ENCODE measurements at places on chromosomes 5 and 9.

DNA sequence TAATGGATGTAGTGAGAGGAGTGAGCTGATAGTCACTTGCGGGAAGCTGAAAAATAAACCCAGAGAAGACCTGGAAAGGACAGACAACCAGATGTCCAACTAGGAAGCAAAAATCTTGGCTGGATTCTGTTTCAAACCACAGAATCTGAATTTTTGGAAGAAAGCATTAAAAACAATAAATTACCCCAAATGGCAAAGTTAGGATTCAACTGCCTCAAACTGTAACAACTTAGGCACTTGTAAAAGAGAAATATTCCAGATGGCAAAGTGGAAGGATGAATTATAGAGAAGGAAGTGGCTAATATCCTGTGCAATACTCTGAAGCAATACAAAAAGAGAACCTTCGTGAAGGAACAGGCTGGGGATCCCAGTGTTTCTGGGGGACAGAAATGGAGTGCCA lies 46.8 kb upstream of the SLIT3 start:
- no peak for DNase-seq

- DNase-seq: no peak
Observed at GRCh38 chr5:80070338-80071056, 35.3 kb downstream of the THBS4 start.

- no peak for DNase-seq
Observed at GRCh38 chr9:28699632-28700031, 1126.4 kb upstream of the C9orf72 start.

DNA sequence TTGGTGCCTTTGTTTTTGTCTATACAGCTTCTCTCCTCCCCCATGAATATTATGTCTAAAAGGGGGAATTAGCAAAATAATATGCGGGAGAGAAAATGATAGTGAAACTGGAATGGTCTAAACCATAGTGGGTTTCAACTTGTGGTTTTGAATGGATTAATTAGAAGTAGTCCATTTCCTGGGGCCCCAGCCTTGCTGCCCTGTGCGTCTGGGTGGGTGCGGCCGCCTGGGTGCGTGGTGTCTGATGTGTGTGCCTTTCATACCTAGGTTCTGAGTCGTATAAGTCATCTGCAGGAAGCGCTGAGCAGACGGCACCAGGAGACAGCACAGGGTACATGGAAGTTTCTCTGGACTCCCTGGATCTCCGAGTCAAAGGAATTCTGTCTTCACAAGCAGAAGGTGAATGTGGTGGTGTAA lies 120.0 kb upstream of the CACNA1B start:
- DNase-seq: no peak

GRCh38 chr5:82855893-82856550 lies 221.2 kb downstream of the TMEM167A start:
- no peak for DNase-seq

DNA sequence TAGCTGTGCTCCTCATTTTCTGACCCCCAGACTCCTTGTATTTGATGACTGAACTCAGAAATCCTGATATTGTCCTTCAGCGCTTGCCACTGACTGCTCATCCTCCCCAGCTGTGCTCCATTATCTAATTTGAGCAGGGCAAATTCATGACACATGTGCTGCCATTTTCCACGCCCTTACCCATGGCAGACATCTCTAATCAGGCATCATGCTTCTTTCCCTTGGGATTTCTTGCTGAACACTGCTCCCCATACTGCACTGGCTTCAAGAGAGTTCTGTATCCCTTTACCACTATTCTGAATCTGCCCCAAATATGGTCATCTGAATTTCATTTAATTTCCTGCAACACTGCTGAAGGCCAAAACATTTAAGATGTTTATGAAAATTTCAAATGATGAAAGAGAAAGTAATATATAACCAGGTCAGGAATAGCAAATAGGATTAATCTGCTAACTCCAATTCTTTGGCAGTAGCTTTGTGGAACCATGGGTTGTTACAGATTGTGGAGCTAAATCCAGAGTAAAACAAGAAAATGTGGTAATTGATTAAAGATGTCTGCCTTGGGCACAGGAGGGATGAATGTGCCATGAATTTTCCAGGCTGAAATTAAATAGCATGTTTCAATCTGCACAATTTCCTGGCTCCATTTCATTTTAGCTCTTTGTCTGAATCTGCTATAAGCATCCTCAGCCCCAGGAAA lies 93.6 kb downstream of the CYFIP2 start:
- DNase-seq: no peak

- DNase-seq: no peak
Observed at GRCh38 chr5:63155310-63155631, 576.7 kb downstream of the LRRC70 start.

GRCh38 chr9:134423749-134424148 lies 97.5 kb downstream of the RXRA start:
- no peak for DNase-seq

GRCh38 chr5:40685193-40685592 lies 5.5 kb downstream of the PTGER4 start:
- DNase-seq: no peak

- no peak for DNase-seq
Observed at GRCh38 chr9:124803911-124804310, 27.0 kb downstream of the OLFML2A start.

DNA sequence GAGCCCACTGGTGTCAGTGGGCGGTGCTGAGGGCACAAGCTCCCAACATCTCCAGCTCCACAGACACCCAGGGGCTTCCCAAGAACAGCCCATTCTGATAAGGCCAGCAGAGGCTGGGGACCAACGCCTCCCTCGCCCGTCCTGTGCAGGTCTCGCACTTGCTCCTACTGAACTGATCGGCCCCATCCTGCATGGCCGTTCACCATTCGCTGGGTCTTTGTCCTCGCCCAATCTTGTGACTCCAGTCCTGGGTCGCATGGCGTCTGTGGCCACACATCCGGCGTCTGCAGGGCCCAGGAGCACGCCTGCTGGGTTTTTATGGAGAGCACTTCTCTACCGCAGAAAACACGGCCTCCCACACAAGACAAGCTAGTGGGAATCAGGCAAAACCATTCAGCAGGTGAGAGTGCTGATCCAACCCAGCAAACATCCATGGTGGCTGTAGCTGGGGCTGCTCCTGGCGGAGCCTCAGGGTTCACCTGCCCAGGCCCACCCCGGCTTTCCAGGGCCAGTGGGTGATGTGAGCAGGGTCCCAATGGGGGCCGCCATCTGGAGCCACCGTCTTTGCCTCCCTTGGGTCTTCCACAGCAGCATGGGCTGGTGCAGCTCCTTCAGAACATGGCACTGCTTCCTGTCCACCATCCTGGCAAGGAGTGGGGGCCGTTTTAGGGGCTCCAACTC lies 7.4 kb downstream of the LRRC14B start:
- no peak for DNase-seq

- no peak for DNase-seq
Observed at GRCh38 chr5:17275289-17276158, 58.1 kb downstream of the BASP1 start.

DNA sequence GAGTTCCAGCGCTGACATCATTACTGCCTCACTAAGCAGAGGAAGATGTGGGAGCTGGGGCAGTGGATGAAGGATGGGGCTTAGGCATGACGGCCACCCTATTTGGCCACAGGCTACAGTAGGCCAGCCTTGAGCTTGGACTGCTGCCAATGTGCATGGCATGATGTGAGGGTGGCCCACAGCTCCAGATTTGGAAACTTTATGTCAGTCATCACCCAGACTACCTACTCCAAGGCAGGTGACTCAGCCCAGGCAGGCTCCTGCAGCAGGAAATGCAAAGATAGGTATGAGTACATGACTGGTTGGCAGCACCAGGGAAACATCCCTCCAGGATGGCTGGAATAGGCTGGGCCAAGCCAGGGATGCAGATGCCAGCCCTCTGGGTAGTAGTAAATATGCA lies 303.6 kb downstream of the SPOCK1 start:
- no peak for DNase-seq

DNA sequence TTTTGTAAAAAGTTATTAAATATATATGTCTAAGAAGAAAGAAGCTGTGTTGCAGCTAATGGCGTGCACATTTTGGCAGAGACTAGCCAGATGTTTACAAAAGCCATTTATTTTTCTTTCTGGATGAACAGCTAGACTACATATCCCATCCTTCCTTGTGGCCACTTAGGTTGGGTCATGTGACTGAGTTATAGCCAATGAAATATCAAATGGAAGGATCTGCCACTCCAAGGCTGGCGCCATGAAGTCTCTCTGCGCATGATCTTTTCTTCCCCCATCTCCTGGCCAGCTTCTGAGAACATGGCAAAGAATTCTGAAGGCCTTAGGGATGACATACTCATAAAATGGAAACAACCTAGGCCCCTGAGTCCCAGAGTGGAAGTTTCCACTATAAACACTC lies 244.2 kb upstream of the DAB2 start:
- no peak for DNase-seq

- DNase-seq: no peak
Observed at GRCh38 chr5:72172786-72173185, 65.5 kb downstream of the MAP1B start.

DNA sequence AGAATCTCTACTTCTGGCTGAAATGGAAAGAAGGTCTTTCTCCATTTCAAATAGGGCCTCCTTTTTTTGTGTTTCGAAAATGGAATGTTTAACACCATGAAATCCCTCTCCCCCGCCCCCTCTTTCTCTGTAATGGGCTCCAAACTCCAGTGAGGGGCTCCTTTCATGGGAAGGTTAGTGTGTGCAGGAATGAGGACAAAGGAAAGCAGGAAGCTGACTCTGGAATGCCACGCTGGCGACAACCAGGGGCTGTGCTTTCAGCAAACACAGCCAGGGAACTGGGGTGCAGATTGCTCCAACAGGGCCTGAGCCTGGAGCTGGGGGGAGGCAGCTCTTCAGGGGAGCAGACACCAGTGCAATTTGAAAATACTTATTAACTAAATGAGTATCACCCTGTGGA lies 82.8 kb downstream of the CRB2 start:
- no peak for DNase-seq

GRCh38 chr5:123720955-123721354 lies 209.0 kb downstream of the CSNK1G3 start:
- no peak for DNase-seq

- no peak for DNase-seq
Observed at GRCh38 chr5:166349046-166349445, 1942.4 kb upstream of the WWC1 start.

- peak; percentile 63 for DNase-seq
Observed at GRCh38 chr5:175464074-175464941, 14.1 kb upstream of the SFXN1 start.

DNA sequence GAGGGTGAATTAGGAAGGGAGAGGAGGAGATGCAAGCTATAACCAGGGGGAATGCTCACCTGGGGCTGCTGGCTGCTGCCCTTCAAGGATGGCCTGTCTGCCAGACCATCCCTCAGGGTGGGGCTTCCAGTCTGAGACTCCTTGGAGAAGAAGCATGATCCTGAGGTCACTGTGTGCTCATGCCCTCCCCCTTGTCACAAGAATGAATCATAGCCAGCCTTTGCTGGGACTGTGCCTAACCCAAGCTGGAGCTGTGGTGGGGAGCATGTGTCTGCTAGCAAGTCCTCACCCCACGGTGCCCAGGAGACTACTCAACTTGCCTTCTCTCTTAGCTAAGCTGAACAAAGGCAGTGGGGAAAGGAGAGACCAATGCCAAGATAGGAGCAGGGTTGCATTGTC lies 463.6 kb downstream of the SPOCK1 start:
- no peak for DNase-seq

- no peak for DNase-seq
Observed at GRCh38 chr5:53604309-53604708, 43.9 kb downstream of the NDUFS4 start.

DNA sequence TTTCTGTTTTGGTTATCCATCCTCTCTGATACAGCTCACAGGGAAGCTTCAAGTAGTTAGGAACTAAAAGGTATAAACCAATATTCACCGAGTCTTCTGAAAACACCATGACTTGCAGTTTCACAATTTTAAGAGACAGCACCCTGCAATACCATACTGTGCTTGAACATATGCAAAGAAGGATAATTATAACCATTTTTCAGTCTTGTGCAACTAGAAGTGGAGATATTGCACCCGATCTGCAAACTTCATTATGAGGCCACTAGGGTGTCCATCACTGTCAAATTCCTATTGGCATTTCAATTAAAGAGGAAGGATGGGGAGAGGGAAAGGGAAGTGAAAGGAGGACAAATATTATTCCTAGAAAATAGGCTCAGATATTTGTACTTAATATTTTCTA lies 32.4 kb upstream of the CEP120 start:
- DNase-seq: no peak

DNA sequence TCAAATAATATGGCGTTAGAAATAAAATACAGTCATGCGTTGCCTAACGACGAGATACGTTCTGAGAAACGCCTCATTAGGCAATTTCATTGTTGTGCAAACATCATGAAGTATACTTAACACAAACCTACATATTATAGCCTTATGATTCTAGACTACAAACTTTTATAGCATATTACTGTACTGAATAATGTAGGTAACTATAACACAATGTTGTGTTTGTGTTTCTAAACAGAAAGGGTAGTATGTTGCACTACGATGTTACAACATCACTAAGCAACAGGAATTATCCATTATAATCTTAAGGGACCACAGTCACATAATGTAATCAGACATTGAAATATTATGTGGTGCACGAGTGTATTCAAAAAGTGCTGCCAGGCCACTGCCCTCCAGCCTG lies 3.0 kb upstream of the SMC2 start:
- DNase-seq: no peak

GRCh38 chr5:31235381-31235780 lies 41.9 kb downstream of the CDH6 start:
- no peak for DNase-seq

DNA sequence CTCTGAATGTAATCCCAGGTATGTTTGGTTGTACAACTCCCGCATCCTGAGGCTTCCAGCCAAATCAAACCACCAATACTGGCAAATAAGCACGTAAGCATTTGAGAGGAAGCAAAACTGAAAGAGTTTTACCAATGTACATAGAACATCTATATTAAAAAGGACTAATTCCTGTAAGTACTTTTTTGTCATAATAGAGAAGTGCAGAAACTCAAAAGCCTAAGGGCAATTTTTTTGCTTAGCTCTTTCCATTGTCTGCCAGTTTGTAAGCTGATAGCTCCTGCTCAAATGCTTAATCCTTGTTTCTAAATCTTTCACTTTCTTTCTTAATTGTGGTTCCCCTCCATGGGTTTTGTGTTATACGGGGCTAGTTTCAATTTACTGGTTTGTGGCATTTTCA lies 1151.8 kb downstream of the CDH12 start:
- DNase-seq: no peak

- no peak for DNase-seq
Observed at GRCh38 chr9:104682642-104683041, 11.7 kb upstream of the OR13D1 start.

DNA sequence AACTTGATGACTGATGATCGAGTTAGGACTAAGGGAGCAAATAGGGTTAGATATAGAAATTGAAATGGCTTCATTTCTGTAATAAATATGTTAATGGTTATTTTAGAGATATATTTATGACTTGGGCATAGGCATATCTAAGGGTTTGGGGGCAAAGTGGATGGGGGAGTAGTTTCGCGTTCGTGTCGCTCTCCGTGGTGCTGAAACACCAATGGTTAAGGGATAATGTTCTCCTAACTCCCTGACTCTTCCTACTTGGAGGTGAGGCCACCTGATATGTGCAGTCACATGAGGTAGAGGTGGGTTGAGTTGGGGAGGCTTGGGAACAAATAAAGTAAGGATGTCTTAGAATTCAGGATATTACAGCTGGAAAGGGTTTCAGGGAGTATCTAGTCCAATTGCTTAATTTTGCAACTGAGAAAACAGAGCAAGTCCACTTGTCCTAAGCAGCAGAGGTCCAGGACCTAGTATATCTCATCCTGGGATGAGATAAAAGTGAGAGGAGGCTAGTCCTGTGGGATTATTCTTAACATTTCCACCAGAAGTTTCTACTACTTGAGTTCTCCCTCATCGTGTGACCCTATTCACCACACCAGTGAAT lies 44.0 kb upstream of the MAP1B start:
- no peak for DNase-seq

- no peak for DNase-seq
Observed at GRCh38 chr5:7078101-7078500, 317.8 kb upstream of the ADCY2 start.

Data from activated T-helper 2 cell treated with anti-CD3 and anti-CD28 coated beads, Interferon-gamma antibody, Interleukin-2, Interleukin-4, amounts not matched to agents 10 μg/mL and 5 μg/mL and 100 μg/mL, durations not matched to agents 14 hours and 24 hours and 36 hours (primary cell).